ENCODE measurements at places on chromosomes 6 and 20.

DNA sequence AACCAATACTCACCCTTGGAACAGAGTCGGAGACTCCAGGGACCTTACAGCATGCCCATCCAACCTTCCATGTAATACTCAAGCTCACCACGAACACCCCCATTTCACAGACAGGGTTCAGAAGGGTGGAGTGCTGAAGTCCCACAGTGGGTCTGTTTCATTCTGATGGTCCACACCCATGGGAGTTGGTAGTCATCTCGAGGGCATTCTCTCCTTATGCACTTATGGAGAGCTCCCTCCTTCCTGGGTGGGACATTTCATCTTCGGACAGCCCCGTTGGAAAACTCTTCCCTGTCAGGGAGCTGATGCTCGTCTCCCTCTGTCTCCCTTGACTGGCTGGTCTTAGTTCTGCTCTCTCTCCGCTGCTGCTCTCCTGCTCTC, 38.9 kb downstream of the COX4I2 start:
- H3K4me1 ChIP-seq = peaks cover 92% of the 10 kb centered on the region
- H3K4me3 ChIP-seq = peak overlapping the region; percentile 87
- DNase-seq = no peak
- H3K36me3 ChIP-seq = peaks cover 5% of the 10 kb centered on the region
- H3K27ac ChIP-seq = peak overlapping the region; percentile 75

GRCh38 chr20:32496811-32497533, 88.2 kb downstream of the NOL4L start:
- peaks cover 22% of the 10 kb centered on the region for H3K36me3 ChIP-seq
- no peaks in the 10 kb centered on the region for H3K27me3 ChIP-seq
- no peak overlapping the region for H3K27ac ChIP-seq
- H3K4me3 ChIP-seq = no peak overlapping the region
- DNase-seq = no peak

DNA sequence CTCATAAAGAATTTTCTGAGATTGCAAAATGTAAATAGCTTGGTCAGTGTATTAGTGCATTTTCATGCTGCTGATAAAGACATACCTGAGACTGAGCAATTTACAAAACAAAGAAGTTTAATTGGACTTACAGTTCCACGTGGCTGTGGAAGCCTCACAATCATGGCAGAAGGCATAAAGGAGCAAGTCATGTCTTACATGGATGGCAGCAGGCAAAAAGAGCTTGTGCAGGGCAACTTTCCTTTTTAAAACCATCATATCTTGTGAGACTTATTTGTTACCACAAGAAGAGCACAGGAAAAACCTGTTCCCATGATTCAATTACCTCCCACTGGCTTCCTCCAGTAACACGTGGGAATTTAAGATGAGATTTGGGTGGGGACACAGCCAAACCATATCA, 112.7 kb upstream of the HDDC2 start:
- no peak overlapping the region for H3K27ac ChIP-seq
- H3K27me3 ChIP-seq = no peaks in the 10 kb centered on the region
- DNase-seq = no peak
- H3K36me3 ChIP-seq = no peaks in the 10 kb centered on the region
- H3K4me1 ChIP-seq = no peaks in the 10 kb centered on the region

DNA sequence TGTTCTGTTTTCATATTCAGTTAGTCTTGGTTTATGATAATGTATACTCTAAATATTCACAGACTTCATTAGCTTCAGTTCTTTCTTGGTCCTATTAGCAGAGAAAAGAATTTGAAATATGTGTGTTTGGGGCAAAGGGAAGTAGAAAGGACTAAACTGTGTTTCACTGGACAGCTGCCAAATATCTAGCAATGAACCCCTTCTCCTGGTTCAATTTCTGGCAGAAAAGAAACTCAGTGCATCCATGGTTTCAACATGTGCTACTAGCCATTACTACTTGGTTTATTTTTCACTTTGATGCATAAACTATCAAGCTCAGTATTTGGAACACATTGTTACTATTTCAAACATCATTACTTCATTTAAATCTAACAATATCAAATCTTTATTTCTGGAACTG, 43.6 kb downstream of the FBXL4 start:
- H3K27me3 ChIP-seq = no peaks in the 10 kb centered on the region
- no peaks in the 10 kb centered on the region for H3K4me1 ChIP-seq
- H3K36me3 ChIP-seq = peaks cover 14% of the 10 kb centered on the region
- no peak overlapping the region for H3K4me3 ChIP-seq

GRCh38 chr6:429515-430121, 38.1 kb downstream of the IRF4 start:
- no peak overlapping the region for H3K4me3 ChIP-seq
- no peak for DNase-seq
- no peaks in the 10 kb centered on the region for H3K36me3 ChIP-seq
- H3K27ac ChIP-seq = no peak overlapping the region
- H3K27me3 ChIP-seq = no peaks in the 10 kb centered on the region

DNA sequence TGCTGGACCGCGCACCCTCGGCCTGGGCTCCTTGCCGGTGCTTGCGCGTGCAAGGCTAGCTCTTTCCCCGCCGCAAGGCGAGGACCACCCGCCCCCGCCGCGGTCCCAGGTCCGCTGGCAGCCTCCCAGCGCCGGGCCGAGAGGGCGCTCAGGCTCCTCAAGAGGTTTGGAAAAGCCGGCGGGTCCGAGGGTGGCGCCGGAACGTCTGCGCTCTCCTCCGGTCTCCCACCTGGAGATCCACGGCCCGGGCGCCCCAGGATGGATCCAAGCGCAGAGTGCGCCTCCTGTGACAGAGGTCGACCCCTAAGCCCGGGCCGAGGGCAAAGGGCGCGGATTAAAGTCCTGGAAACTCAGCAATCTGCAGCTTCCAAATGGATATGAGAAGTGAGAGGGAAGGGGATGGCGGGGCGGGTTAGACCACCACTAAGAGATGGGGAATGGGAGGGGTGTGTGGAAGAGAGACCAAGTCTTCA, 575 bp upstream of the MICAL1 start:
- H3K36me3 ChIP-seq = peaks cover 10% of the 10 kb centered on the region
- no peak for DNase-seq
- peaks cover 72% of the 10 kb centered on the region for H3K4me1 ChIP-seq

GRCh38 chr20:61684583-61685235, 381.0 kb downstream of the TAF4 start:
- H3K36me3 ChIP-seq = no peaks in the 10 kb centered on the region
- no peaks in the 10 kb centered on the region for H3K27me3 ChIP-seq
- no peak overlapping the region for H3K27ac ChIP-seq
- DNase-seq = no peak

DNA sequence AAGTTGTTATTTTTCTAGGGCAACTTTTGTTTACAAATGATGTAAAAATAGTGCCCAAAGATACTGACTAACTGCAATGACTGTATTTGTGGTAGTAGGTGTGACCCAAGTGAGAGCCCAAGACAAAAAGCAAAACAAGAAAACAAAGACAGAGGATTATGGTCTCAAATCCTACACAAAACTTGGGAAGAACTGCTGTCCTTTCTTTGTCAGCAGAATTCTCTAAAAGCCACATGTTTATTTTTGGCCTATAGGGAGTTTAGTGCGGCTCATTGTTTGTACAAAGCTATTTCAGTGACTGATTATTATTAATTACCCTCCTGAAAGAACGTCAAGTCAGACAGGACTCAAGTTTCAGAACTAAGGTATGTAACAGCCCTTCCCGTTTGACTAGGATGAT, 509.2 kb upstream of the SLC35B3 start:
- H3K36me3 ChIP-seq = no peaks in the 10 kb centered on the region
- H3K4me1 ChIP-seq = no peaks in the 10 kb centered on the region
- H3K4me3 ChIP-seq = no peak overlapping the region
- H3K27ac ChIP-seq = no peak overlapping the region
- DNase-seq = no peak

- peak; percentile 47 for DNase-seq
- H3K27ac ChIP-seq = no peak overlapping the region
- H3K27me3 ChIP-seq = no peaks in the 10 kb centered on the region
- H3K36me3 ChIP-seq = no peaks in the 10 kb centered on the region
These were observed 45.0 kb downstream of the SLC23A2 start for GRCh38 chr20:4956200-4956810.

DNA sequence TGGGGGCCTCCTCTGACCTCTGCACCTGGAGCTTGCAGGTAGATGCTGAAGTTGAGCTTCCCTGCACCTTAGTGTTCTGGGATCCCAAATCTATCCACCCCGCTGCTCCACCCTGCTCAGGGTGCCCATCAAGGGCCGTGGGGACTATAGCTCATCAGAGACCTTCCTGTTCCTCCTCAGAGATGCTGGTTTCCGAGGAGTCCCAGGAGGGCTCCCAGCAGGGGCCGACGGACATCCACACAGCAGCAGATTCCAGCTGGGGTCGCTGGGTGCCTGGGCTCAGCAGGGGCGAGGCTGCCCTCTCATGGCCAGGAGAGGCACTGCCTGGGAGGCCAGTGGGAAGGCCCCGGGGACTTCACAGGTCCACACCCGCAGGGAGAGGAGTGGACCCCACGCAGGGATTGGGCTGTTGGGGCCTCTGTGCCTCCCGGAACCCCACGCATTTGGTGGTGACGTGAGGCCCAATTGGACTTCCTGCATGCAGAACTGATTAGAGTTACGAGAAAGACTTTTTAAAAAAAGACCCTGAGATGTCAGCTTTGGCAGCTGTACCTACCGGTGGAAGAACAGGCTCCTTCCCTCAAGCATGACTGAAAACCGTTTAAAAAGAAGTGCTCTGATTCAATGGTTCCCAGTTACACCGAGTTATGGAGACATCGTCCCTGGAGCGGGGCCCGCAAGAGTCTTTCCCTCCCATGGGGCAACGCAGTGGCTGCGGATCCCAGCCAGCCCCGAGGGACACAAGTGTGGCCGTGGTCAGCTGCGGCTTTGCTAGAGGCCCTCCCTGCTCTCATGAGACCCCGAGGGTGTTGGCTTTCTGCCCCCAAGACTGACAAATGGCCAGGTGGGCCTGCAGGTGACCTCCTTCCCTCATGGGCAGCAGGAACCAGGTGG, 25.3 kb upstream of the SLCO4A1 start:
- no peak overlapping the region for H3K27ac ChIP-seq
- peak; percentile 50 for DNase-seq
- H3K27me3 ChIP-seq = no peaks in the 10 kb centered on the region

GRCh38 chr6:45054610-45055009, 273.5 kb upstream of the RUNX2 start:
- H3K4me3 ChIP-seq = no peak overlapping the region
- H3K27ac ChIP-seq = no peak overlapping the region
- H3K36me3 ChIP-seq = no peaks in the 10 kb centered on the region

DNA sequence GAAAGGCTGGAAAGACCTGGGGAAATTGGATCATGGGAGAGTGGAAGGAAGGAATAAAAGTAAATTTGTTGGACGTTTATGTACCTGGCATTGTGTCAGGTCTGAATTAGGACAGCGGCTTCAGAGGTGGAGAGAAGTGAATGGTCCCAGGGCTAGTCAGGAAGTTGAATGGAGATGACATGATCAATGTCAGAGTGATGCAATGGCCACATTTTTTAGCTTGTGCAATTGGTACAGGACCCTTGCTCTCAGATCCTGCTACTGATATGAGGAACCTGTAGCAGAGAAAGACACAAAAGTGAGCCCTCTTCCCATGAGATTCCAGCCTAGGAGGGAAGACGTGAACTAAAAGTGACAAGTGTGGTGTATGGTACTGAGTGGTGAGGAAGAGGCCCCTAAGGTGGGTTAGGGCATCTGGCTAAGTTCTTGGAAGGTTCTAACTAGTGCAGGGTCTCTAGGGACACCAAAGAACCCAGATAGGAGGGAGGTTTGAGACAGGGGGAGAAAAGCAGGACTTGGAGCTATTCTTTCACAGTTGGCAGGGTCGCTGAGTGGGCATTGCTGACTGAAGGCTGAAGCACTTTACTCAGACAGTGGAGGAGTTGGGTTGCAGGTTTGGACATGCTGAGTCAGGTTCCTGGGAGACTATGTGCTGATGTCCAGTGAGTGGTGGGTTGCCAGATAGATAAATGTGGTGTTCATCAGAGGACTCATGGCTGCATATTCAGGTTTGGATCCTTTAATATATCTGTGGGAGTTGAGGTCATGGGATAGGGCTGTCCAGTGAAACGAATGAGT, 266.1 kb upstream of the RNF24 start:
- no peaks in the 10 kb centered on the region for H3K36me3 ChIP-seq
- DNase-seq = no peak
- no peaks in the 10 kb centered on the region for H3K4me1 ChIP-seq

Data from CD4-positive, alpha-beta memory T cell (primary cell).